ENCODE measurements at places on chromosomes 3 and 15. TPM values are rescaled to one million over a fixed set of nuclear protein-coding genes. Genes with fewer than 3 reads are reported as not detected.

DNA sequence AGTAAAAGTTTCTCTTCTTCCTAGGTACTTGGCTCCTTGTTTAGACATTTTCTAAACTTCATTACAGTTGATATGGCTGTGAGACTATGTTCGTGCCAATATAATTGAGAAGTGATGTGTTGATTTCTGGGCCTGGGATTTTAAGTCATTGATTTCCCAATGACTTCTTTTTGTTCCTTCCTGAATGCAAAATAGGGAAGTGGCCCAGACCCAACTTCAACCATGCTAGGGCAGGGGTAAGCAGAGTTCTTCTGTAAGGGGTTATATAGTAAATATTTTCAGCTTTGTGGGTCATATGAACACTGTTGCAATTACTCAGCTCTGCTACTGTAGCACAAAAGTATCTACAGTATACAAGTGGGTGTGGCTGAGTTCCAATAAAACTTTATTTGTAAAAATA, 320.1 kb upstream of the WNT5A start:
- DNase-seq, result no peak

DNA sequence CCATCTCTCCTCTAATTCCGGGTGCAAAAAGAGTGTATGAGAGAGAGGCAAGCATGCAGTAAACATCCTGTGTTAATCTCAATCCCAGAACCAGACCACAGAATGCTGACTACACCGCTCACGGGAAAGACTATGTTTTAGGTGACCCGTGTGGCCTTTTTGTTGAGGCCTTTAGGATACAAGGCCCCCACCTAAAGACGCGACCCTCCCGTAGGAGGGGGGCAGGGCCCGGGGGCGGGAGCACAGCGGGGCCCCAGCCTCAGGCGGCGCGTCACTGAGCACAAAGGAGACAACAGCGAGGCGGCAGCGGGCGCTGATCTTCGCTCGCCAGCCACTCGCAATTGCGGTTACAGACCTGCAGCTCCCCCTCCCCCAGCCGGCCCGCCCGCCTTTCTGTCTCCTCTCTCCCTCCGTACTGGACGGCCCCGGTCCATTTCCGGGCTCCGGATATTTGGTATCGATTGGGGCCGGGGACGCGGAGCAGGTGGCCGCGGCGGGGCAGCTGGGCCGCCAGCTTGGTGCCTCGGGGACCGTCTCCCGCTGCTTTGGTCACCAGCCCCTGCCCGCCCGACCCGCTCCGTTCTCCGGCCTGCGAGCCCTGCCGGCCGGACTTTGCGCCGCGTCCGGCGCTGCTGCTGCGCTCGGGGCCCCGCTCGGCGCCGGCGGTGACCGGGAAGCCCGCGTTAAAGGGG, at the start of gene CCDC50:
CCDC50 (plus strand) TSS at position 433 of the 692 bp plus-strand sequence. CDS start 281 bp downstream, outside the sequence.
- DNase-seq, result peak; percentile 78

Gene CYP1A2
- polyA plus RNA-seq, result 0.18 TPM

DNA sequence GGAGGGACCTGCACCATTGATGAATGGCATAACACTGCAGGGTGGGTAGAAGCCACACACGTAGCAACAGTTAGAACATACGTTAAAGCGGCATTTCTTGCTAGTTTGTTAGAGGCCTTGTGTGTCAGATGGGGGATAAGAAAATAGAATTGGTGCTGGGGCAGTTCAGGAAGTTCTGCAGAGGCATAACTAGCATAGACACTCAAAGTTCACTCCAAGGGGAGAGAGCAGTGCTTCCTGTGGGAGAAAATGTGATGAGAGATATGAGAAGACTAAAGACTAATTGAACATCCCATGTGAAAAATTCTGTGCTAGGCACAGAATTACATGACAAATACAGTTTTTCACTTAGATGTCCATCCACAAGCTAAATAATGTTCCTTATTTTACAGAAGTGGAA, 327.1 kb downstream of the ZNF621 start:
- no peak for DNase-seq

DNA sequence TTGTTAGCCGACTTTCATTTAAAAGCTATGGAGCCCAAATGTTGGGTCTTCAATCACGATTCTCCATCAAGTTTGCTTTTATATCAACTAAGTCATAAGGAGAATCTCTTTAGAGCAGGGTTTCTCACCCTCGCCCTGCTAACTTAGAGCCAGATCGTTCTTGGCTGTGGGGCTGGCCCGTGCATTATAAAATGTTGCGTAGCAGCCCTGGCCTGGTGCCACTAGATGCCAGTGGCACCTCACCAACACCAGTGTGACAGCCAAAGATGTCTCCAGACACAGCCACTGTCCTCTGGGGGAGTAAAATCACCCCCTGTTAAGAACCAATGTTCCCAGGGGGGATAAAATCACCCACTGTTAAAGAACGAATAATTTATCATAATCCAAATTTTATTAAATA, 226.1 kb downstream of the OCA2 start:
- no peak for DNase-seq

GRCh38 chr3:149965278-149965677, 5.4 kb downstream of the PFN2 start:
- no peak for DNase-seq

Gene SPTBN5
- polyA plus RNA-seq, result 2.8 TPM

GRCh38 chr15:45868109-45868691, 233.4 kb downstream of the SQOR start:
- DNase-seq, result no peak

Gene VPS33B
- polyA plus RNA-seq, result 20.9 TPM

Gene NR2E3
- polyA plus RNA-seq, result 1.0 TPM

GRCh38 chr15:75023872-75024636, 664 bp downstream of the PPCDC start:
- DNase-seq, result no peak

GRCh38 chr3:38115645-38116427, 21.1 kb downstream of the ACAA1 start:
- DNase-seq, result no peak

DNA sequence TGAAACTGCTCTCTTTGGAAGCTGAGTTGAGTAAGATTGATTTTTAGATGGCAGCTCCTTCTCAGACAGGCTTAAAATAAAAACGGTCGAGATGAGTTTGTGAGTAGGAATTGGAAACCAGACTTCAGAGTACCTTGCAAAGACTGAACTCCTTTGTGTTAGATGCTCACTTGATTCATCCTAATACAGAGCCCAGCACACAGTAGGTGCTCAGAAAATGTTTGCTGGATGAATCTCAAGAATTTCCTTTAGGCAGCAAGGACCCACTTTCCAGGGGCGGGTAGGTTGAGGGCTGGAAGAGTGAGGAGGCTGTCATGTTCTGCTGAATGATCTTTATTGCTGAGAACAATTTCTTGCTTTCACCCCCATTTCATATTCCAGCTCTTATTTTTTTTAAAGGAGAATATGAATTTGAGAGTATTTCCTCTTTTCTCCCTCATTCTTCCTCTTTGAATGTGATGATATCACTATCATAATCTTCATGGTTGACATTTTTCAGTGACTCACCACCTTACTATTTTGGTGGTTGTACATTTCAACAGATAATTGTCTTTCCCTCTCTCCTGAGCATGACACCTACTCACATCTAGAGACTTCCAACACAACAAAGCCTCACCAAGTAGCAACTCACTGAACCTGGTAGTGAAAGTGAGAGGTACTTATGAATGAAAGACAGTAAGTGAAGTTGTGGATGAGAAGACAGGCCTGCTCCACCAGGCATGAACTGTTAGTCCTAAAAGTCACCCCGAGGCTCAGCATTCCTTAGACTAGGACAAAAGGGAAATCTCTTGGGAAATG, 113.3 kb downstream of the PDCD6IP start:
- DNase-seq, result no peak

DNA sequence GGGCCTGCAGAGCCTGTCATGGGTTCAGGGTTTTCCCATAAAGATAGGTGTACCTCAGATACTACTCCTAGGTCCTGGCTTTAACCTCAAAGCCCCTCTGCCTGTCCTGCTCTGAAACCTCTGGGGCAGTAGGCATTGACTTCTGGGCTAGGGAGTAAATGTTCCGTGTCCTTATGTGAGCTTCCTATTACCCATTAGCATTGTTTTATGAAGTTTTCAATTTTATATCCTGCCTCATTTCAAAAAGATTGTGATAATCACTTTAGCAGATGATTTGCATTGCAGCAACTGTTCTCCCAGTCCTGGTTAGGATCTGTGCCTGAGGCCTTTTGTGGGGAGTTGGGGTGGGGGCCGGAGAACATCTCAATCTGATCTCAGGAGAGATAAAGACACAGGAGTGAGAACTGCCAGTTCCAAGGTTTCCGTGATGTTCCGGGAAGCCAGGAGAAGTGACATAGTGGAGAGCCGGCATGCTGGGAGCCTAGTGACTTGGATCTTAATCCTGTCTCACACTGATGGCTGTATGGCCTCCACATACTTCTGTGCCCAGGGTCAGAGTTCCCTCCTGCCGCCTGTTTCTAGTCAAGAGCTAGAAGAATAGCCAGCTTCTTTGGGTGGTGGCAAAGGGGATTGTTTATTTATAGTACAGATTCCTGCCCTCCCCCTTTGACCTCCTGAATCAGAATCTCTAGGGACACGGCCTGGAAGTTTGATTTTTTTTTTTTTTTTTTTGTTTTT, 10.6 kb downstream of the TPM1 start:
- DNase-seq, result no peak

Gene SCAMP5
- 47.9 TPM for polyA plus RNA-seq

DNA sequence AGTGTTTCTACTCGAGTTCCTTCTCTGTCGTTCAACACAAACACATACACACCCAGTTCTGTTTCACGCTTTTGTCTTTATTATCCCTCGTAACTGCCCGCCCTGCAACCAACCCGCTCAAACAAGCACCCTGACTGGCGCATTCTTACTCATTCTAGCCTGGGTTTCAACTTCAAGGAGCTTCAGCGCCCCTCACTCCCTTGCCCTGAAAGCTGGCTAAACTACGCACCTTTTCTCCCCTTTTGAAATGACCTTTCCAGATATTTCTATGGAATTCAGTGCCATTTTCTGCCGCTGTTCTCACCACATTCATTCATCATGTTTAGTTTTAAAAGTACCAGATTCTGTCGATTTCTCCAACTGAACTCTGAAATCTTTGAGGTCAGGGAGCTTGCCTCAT, 653 bp upstream of the MFSD1 start:
- no peak for DNase-seq

Gene TEX55
- polyA plus RNA-seq, result not detected

Gene AP3B2
- 4.8 TPM for polyA plus RNA-seq

Gene SCG3
- 0.12 TPM for polyA plus RNA-seq

GRCh38 chr3:42557854-42558253, 23.9 kb downstream of the SEC22C start:
- no peak for DNase-seq

- no peak for DNase-seq
These were observed 97.7 kb downstream of the EPHB1 start for GRCh38 chr3:134892761-134893160.

- peak; percentile 54 for DNase-seq
These were observed 1.2 kb downstream of the HRH1 start for GRCh38 chr3:11155341-11156025.

DNA sequence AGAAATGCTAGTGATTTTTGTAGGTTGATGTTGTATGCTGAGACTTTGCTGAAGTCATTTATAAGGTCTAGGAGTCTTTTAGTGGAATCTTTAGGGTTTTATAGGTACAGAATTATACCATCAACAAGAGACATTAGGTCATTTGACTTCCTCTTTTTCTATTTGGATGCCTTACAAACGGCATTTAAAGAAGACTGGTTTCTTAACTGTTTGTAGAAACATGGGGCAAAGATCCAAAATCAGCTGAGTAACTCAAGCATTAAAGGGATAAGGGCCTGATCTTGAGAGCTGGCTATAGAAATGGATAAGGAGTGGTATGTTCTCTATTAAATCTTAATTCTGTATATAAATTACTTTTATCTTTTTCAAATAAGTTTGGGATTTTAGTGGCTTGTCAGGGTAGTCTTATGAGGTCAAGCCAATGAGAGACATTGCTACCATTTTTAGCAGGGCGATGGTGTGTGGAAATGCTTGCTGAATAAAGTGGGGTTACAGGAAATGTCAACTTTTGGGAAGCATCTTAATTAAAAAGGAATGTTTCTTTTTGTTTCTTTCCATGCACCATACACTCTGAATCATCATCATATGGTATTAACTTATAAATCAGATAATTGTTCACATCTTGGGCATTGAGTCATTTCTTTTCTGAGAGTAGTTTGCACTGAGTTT, 197.7 kb upstream of the GBE1 start:
- no peak for DNase-seq

DNA sequence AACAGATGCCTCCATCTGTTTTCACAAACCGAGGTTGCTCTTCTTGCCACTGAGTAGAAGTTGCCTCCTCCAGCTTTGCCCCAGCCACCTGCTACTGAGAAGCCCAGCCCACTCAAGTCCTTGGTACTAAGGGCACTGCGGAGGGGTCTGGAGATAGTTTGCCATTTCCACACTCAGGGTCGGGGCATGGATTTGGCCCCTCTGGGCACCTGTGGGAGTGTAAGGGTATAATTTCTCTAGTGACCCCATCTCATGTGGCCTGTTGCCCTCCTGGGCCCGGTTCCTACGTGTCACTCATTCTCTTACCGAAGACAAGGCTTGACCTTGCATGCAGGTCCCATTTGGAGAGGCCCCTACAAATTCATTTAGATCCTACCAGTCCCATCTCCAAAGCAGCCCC, 79.0 kb downstream of the THSD4 start:
- no peak for DNase-seq

DNA sequence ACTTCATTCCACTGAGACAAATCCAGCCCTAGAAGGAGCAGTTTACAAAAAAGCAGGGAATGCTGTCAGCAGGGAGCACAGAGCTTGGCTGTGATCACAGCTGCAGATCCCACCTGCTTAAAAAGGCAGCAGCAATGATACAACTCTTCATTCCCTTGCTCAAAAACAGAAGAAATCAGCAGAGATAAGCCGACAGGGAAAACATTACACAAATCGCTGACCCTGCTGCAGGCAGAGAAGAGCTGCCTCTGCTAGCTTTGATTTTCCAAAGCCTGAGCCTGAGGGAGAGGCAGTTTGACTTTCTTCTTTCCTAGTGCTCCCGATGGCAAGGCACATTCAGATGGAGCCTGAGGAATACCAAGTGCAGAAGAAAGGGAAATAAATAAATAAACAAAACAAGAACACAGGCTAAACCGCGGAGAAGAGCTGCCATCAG, 80.2 kb downstream of the SHQ1 start:
- no peak for DNase-seq

- no peak for DNase-seq
These were observed 101.3 kb downstream of the WDR76 start for GRCh38 chr15:43928152-43928551.

GRCh38 chr3:143226678-143227291, 107.2 kb downstream of the CHST2 start:
- DNase-seq, result no peak

DNA sequence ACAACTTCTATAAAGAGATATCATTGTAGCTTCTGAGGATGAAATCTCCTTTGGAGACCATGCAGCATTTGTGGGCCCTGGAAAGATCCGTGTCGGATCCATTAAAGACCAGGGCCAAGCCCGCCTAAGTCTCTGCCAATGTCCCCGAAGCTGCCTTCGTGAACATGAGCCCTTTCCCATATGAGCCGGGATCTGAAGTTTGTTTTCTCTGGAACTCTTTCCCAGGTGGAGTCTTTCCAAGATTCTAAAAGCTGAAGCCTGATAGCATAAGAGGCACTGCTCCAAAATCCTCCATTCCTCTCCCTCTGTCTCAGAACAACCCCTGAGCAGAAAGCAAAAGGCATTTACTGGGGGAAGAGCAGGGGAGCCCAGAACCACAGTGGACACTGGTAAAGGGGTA, 274.6 kb downstream of the NTRK3 start:
- peak; percentile 12 for DNase-seq

Gene ARRDC4
- polyA plus RNA-seq, result 30.2 TPM

GRCh38 chr3:171307046-171307585, 153.1 kb downstream of the TNIK start:
- DNase-seq, result no peak

GRCh38 chr3:100401674-100402041, 319 bp downstream of the LNP1 start:
- DNase-seq, result no peak
